Suppressor macrophage (primary cell): ENCODE measurements at places on chromosomes 3 and 15.

DNA sequence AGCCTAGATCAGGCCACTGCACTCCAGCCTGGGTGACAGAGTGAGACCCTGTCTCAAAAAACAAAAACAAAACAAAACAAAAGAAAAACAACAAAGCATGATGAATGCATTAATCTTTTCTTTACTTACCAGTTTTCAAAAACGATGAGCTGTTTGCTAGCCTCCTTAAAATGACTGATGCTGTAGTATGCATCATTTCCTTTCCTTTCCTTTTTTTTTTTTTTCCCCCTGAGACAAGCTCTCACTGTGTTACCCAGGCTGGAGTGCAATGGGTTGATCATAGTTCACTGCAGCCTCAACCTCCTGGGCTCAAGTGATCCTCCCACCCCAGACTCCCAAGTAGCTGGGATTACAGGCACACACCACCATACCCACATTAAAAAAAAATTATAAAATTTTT lies 202.0 kb downstream of the ADAMTSL3 start:
- no peak for DNase-seq

DNA sequence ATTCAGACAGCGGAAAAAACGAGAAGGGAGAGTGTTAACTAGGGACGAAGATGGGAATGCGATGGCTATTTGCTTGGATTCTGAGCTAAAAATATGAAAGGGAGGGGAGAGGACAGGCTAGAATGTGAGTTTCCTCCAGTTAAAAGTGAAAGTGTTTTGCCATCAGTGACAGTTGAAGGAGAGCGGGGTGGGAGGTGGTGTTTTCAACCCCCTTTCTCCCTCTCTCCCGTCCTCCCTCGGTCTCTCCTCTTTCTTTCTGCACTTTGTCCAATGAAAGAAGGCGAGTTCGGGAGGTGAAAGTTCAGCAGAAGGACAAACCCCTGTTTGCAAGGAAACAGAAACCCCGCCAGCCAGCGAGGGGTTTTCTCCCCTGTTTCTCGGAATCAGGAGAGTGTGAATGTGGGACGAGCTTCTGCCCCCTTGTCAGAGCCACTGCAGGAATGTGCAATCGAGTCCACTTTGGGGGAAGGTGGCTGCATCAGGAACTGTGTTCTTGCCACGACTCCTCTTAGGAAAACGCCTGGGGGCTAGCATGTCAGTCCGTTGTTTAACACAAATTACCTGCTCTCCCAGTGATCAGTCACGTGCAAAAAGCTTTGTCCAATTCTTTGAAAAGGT lies 975 bp upstream of the FOXP1 start:
- DNase-seq: peak; percentile 12

- no peak for DNase-seq
These were observed 24.6 kb downstream of the ITGA11 start for GRCh38 chr15:68407141-68407885.

DNA sequence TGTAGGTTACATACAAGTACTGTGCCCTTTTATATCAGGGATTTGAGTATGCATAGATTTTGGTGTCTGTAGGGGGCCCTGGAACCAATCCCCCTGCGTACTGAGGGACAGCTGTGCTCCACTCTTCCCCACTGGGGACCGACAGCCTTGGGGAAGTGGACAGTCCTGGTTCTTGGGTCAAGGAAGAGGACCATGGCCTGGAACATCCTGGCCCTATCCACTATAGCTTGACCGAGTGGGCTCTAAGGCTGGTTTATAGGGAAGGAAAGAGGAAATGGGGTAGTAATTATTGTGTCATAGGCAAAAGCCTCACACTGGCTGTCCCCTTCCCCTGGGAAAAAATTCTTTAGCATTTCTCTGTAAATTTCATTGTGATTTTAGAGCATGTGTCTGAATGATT lies 49.5 kb downstream of the CRTC3 start:
- peak; percentile 23 for DNase-seq

DNA sequence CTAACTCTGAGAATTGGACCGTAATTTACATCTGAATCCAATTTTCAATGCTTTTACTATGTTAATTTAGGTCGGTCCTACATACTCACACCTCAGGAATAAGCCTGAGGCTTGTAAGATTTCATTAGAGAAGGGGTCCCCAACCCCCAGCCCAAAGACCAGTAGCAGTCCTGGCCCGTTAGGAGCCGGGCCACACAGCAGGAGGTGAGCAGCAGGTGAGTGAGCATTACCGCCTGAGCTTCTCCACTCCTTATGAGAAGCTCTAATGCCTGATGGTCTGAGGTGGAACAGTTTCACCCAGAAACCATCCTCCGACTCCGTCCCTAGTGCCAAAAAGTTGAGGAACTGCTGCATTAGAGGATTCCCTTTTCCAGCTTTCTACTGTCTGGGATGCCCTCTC lies 757.3 kb downstream of the SI start:
- DNase-seq: no peak

DNA sequence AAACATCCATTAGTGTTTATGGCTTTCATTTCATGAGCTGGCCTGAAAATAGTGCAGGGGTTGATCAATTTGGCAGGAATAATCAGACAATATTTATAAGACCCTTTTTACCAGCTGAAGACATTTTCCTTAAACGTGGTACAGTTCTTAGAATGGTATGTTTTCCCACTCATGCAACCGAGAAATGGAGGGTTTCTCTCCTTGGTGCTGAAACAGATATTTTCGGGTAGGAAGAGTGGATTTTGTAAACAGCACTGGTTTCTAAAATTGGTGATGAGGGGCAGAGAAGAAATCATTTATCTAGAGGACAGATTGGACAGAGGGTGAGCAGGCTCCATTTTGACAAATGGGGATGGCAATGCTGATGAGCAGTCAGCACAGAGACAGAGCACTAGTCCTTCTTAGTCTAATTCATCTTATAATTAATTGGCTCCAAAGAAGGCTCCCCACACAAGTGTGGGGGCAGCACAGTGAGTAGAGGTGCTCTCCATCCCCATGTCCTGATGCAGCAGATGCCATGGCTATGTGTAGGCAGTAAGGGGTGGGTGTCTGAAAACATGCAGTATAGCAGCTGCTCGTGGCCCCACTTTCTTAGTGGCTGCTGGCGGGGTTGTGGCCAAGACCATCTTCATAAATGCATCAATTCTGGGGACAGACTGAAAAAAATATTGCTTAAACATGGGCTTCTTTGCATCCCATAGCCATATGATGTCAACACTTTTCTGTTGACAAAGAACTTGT lies 18.1 kb upstream of the SLC7A14 start:
- DNase-seq: no peak

DNA sequence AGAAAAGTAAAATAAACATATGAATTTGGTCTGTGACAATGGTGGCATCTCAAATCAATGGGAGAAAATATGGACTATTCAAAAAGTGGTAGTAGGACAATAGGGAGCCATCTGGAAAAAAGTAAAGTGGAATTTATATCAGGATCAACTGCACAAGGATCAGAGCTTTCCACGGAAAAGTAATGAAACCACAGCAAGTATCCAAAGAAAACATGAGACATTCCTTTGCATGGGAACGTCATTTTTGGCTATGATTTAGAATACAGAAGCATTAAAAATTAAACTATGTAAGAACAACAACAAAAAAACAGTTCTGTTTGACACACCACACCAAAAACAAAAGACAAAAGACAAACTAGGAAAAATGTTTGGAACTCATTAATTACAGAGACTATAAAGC lies 18.7 kb downstream of the CRBN start:
- no peak for DNase-seq

DNA sequence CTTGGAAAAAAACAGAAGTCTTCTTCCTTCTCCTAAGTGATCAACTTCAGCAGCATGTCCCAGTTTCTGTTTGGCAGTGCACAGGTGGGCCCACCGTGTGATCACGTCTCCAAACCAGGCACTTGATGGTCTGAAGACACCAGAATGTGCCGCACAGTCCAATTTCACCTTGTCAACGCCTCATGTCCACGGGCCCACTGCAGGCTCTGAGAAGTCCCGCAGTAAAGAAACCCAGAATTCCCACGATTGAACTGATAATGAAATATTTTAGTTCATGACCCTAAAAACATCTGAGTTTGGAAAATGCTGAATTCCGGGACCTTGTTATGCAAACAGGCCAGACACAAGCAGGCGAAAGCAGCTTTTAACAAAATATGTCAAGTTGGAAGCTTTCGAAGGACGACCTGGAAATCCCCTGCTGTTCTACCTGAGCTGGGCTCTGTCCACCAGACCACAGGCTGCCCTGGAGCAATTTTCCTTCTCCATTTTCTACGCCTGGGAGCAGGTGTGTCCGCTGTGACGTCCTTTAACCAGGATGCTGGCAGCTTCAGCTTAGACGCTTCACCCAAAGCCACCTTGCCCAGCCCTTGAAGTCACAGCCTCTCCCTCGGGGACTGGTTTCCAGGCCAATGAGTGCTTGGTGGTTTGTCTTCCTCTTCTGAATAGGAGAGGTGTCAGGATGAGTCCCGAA lies 167.8 kb upstream of the IQSEC1 start:
- no peak for DNase-seq

GRCh38 chr15:27757052-27757451 lies 342.1 kb downstream of the OCA2 start:
- DNase-seq: no peak

DNA sequence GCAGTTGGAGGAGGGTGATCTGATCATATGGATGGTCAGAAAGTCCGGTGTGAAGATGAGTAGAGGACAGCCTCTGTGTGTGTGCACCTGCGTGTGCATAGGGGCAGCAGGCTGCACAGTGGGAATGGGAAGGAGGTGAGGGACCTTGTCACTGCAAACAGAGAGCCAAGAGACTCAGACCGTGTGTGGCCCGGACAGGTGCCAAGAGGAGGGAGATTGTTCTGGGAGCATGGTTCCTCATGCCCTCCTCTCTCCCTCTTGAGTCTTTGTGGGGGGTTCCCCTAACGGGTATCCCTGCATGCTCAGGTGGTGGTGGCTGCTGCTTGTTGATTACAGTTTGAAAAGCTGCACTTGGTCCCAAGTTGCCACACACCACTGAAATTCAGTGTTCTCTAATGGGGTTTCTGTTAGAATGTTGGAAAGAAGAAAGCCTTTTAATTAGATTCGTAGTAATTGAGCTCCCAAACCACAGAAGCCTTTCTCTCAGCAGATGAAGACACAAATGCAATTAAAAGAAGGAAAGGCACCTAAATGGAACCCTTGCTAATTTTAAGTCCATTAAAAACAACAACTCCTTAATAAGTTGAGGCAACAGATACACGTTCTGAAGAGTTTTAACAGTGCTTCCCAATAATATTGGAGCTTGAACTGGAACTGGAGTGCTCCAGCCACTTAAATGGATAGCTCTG lies 68.9 kb downstream of the CHRNA7 start:
- no peak for DNase-seq

DNA sequence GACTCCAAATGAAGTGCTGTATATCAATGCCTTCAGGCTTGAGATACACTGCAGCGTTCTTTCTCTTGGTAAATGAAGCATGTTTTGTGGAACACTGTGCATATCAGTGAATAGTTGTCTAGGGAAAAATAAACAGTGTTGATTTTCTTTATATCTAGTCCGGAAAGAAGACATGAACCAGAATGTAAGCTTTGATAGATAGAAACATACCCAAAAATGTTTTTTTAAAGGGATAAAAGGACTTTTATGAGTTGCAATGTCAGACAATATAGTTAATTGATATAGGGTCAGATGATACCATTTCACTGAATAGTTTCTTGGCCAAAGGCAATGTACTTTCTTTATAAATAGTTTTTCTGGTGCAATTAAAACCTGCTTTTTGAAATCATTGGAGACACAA lies 1037.8 kb downstream of the OTOL1 start:
- no peak for DNase-seq

DNA sequence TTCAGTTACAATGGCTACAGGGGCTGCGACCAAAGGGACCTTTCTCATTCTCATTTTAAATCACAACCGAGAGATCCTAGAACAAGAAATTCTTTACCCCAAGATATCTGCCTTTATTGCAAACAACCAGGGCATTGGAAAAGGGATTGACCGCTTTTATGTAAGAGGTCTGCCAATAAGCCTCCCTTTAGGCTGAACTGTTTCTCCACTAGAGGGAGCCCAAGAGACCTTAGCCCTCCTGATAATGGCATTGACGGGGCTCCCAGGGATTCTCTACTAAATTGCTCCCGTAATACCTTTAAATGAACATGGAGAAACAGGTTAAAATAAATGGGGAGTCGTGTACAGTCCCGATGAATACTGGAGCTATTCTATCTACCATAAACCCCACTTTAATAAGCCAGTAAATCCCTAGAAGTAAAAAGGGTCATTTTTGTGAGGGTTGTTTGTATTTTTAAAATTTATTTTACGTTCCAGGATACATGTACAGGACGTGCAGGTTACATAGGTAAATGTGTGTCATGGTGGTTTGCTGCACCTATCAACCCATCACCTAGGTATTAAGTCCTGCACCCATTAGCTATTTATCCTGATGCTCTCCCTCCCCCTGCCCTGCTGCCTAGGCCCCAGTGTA lies 7.5 kb upstream of the IGSF10 start:
- peak; percentile 85 for DNase-seq

- DNase-seq: peak; percentile 90
These were observed 44.6 kb downstream of the ABHD2 start for GRCh38 chr15:89132611-89133507.

- DNase-seq: peak; percentile 47
These were observed 37.5 kb upstream of the IQSEC1 start for GRCh38 chr3:13110678-13111116.

DNA sequence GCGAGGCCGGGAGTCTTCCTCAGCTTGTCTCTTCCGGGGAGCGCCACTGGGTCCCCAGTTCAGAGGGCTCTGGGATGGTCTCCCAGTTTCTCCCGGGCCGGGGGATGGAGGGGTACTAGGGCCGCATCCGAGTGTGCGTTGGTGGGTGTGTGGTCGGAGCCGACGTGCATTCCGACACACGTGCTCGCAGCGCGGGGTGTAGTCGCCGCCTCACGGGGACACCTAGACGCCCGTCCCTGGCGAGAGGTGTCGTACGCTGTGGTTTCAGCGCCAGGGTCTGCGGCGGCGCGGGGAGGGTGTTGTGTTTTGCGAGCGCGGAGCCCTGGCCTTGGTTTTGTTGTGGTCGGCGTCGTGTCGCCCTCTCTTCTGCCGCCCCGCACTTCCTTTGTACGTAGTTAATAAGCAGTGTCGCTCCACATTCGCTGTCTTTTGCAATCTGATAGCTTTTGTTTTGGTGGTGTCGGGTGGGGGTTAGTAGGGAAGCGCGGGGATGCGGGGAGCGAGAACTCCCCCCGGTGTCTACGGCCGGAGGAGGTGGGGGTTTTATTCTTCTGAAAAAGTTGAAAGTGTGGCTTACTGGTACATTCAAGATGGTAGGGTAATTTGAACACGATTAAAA lies 2.2 kb downstream of the IGF1R start:
- peak; percentile 17 for DNase-seq

- DNase-seq: peak; percentile 65
These were observed 4.2 kb downstream of the FURIN start for GRCh38 chr15:90872486-90873184.

GRCh38 chr3:43540624-43541023 lies 81.2 kb downstream of the ANO10 start:
- DNase-seq: no peak

- DNase-seq: no peak
These were observed 106.5 kb upstream of the CTNNB1 start for GRCh38 chr3:41092844-41093243.

- DNase-seq: peak; percentile 9
These were observed 41.6 kb upstream of the ROPN1 start for GRCh38 chr3:124033360-124034015.
